ENCODE measurements at places on chromosomes 1 and 21.
A peak's percentile ranks its signal among the peaks of the same experiment; 100 is the strongest.

DNA sequence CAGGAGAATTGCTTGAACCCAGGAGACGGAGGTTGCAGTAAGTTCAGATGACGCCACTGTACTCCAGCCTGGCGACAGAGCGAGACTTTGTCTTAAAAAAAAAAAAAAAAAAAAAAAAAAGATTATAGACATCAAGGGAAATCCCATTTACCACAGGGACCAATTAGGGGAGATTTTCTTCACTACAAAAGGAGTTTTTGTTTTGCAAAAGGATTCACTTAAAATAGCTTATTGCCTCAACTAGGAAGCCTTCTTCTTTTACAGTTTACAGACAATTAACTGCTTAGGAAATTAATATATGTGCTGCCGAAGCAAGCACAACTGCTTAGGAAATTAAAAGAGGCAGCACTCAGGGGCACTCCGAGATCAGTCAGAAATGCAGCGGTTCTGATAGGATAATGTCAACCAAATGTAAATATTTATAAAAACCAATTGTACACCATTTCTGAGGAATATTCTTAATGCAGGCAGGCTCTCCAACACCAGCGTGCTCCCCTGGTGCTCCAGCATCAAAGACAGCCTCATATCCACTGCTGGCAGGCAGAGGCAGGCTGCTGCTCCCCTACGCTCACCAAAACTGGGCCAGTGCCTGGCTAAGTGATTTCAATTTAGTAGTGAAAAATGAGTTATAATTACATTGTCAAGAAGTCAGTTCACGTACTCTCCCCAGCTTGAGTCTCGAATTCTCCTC lies 107.9 kb upstream of the RAB4A start:
- no peak for DNase-seq

GRCh38 chr1:218925777-218926176 lies 247.9 kb upstream of the LYPLAL1 start:
- DNase-seq = no peak

DNA sequence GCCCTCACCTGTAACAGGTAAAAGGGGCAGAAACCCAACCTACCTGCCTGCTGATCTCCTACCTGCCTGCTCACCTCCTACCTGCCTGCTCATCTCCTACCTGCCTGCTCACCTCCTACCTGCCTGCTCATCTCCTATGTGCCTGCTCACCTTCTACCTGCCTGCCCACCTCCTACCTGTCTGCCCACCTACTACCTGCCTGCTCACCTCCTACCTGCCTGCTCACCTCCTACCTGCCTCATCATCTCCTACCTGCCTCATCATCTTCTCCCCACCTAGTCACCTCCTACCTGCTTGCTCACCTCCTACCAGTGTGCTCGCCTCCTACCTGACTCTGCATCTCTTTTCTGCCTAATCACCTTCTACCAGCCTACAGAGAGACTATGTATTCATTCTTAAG lies 452.9 kb downstream of the MATN1 start:
- no peak for DNase-seq

DNA sequence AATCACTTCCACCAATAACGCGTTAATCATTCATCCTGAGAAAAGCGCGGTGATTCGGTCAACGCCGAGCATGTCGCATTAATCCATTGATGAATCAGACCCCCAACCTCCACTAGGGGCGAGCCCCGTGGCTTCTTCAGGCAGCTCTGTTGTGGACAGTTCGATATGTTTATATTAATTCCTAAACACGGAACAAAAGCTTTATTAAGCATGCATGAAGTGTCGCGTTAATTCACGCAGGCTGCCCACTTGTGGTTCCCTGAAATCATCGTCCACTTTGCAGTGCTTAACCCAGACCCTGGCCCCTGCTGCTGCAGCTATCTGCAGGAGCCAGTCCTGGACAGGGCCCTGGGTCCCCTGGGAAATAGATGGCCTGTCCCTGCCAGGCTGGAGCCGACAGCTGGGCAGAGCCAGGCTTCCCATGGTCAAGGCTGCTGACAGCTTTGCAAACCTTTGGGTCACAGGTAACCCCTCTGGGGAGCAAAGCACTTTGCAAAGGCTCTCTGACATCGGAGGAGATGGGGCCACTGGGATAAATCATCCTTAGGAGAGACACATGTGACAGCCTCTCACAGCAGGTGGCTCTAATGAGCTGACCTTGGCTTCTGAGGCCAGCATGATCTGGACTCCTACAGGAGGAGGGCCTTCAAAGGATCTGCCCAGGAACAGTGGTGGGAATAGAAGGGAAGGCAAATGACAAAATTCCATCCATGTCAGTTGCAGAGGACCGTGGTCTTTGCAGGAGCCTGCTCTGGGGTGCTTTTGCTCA lies 137.0 kb upstream of the AJAP1 start:
- DNase-seq = no peak

- peak; percentile 36 for DNase-seq
Observed at GRCh38 chr1:156103521-156103947, 11.0 kb upstream of the LMNA start.

GRCh38 chr1:50955116-50955515 lies 5.0 kb downstream of the FAF1 start:
- no peak for DNase-seq

DNA sequence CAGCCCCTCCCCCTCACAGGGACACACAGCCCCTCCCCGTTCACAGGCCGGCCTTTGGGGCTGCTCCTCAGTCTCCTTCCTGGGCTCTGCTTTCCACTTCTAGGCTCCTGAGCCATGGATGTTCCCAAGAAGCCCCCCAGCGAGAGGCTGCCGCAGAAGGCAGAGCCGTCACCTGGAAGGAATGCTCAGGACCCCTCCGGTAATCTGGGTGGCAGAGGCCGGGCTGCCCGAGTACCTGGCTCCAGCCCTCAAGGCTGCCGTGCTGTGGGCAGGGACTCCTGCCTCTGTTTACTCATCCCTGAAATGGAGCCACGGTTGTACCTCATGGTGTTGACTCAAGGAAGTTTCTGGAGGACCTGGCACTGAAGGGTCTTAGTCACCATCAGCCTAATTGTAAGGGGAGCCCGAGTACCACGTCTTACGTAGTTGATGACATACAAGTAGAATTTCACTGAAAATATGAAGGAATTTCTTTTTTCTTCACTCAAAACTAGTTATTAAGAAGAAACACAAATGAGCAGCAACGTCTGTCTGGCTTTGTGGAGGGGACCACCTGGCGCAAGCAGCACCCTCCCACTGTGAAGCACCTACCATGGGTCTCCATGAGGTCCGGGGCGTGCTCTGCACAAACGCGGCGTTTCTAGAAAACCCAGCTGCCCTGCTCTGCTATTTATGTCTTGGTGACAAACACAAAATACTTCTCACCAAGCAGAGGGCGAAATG lies 33.7 kb downstream of the PRDM15 start:
- DNase-seq = no peak

GRCh38 chr1:5067246-5067645 lies 412.8 kb downstream of the AJAP1 start:
- no peak for DNase-seq

GRCh38 chr1:154386643-154387352 lies 18.3 kb upstream of the IL6R start:
- peak; percentile 78 for DNase-seq

GRCh38 chr1:64343823-64344190 lies 126.1 kb upstream of the CACHD1 start:
- DNase-seq = no peak

DNA sequence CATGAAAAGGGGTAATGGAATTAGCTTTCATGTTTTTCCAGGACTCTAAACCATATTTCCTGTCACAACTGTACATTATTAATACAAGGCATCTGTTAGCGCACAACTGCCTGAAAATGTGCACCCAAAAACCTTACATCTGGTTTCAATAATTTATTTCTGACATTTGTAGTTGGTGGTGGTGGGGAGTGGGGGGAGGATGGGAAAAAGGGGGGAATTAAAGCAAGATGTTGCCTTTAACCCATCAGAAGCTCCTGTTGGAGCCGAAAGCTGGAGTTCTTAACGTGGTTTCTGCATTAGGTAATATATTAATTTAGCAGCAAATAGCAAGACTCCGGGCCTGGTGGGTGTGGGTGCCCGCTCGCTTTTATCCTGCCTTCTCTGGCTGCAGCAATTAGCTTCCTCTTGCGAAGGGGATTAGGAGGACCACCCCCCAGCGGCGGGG lies 36.9 kb upstream of the HHAT start:
- no peak for DNase-seq

GRCh38 chr1:159187647-159188374 lies 16.4 kb downstream of the CADM3 start:
- no peak for DNase-seq

DNA sequence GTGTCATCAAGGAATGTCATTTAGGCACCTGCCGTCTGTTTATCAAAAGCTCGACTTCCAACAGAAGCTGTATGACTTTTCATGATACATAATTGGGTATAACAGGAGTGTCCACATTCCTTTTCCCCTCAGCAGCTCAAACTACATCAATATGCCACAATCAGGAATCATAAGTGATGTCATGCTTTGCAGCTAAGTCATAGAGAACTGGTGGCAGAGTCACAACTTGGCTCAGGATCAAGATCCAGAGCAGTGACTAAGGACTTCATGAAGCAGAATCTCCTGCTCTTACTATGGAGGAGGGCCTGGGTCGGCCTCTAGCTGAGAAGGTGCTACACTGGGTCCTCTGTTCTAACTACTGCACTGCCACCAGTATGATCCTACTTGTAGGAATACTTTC lies 36.5 kb upstream of the AGBL4 start:
- DNase-seq = no peak

- DNase-seq = no peak
Observed at GRCh38 chr21:43736224-43736883, 17.4 kb downstream of the PDXK start.

DNA sequence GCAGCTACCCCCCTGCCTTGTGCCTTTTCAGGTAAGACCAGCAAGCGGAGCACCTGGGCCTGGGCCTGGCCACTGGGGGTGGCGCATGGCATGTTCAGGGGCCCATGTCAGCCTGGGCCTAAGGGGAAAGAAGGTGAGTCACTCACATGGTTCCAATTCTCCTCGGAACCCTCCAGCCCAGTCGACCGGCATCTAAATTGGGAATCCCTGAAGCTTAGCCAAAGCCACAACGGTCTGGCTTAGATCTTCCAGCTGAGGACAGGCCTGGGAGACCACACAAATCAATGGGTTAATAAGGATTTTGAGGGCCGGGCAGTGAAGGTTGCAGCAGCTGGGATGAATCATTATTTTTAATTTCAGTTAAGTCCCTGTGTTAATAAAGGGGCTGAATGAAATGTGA lies 145.1 kb upstream of the SMYD2 start:
- DNase-seq = no peak

GRCh38 chr1:115678141-115678540 lies 36.4 kb downstream of the VANGL1 start:
- no peak for DNase-seq

DNA sequence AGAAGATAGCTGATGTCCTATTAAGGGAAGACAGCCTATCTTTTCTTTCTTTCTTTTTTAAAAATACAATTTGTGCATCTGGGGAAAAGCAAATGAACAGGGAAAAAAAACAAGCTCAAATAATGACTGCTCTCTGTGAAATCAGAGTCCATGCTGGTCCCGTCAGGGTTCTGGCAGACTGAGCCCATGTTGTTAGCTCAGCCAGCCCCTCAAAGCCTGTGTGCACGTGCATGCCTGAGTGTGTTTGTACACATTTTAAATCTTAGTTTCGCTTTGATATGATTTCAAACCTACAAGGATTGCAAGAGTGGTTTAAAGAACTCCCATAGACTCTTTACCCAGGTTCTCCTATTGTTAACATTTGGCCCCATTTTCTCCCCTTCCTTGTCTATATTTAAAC lies 231.8 kb upstream of the GREM2 start:
- DNase-seq = no peak

- DNase-seq = no peak
Observed at GRCh38 chr1:8059161-8059622, 33.1 kb upstream of the ERRFI1 start.

- DNase-seq = no peak
Observed at GRCh38 chr1:229105822-229106525, 164.9 kb upstream of the RAB4A start.

DNA sequence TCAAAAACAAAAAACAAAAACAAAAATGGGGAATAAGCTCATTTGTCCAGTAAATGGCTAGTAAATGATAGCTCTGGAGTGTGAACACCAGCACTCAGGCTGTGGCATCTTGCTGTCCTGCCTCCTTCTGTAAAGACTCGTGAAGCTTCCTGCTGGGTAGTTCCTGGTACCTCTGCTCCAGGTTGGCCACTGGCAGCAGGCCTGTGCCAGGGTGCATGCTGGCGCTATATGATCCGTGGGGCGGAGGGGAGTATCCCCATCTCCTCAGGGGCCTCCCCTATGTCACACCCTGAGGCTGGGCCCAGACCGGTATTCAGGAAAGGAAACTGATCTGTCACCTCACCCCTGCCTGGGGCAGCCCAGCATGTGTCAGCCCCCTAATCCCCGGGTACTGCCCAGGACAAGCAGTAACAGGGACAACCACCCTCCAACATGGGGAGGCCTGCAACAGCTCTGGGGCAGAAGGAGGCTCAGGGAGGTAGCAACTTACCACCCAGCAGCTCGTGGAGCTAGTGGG lies 14.1 kb downstream of the ALPL start:
- DNase-seq = no peak

- DNase-seq = no peak
Observed at GRCh38 chr1:42981871-42982270, 23.2 kb upstream of the SLC2A1 start.

DNA sequence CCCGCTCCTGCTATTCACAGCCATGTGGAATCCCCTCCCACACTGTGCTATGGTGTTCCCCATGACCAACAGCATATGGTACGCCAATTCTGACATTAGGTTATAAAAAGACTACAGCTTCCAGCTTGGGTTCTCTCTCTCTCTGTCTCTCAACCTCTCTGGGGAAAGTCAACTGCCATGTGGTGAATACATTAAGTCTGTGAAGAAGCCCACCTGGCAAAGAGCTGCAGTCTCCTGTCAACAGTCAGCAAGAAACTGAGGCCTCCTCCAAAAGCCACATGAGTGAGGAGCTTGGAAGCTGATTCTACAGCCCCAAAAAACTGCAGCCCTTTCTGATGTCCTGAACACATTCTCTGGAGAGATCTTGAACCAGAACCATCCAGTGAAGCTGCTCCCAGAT lies 25.0 kb upstream of the LRRC38 start:
- DNase-seq = no peak
